Dermis microvascular lymphatic vessel endothelial cell (primary cell): ENCODE measurements at places on chromosomes 13 and 19. TPM values are rescaled to one million over a fixed set of nuclear protein-coding genes. Genes with fewer than 3 reads are reported as not detected.
A peak's percentile ranks its signal among the peaks of the same experiment; 100 is the strongest.

ZNF112 gene
- total RNA-seq, result 4.7 and 5.6 TPM in 2 replicates

SIGLECL1 gene
- not detected in 2 replicates for total RNA-seq

AKAP8L gene
- 33.0 and 41.5 TPM in 2 replicates for total RNA-seq

DNA sequence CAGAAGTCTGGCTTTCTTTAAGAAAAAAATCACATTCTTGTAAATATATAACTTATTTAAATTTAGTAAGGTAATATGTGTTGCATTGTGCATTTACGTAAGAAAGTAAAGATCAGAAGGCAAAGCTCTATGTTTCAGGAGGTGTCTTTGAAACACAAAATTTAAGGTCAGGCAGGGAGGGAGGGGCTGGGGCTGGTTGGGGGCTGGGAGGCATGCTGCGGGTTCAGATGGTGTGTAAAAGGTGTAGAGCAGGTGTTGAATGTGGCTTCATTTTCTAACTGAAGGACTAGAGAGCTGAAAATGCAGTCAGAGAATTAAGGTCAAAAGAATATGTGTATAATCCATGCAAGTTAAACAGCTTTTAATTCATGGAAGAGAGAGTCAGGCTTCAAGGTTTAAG is 14.3 kb downstream of the FAM216B start:
- no peak for DNase-seq

GRCh38 chr13:108996430-108996829 is 367.0 kb downstream of the MYO16 start:
- DNase-seq, result no peak

DNA sequence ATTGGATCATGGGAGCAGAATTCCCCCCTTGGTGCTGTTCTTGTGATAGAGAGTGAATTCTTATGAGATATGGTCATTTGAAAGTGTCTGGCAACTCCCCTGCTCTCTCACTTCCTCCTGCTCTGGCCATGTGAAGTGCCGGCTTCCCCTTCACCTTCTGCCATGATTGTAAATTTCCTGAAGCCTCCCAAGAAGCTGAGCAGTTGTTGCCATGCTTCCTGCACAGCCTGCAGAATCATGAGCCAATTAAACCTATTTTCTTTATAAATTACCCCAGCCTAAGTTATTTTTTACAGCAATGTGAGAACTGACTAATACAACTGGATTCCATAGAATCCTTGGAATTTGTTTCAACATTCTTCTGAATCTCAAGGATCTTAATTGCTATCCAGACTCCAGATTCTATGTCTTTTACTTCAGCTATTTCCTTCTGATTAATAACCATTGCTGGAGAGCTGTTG is 328.1 kb downstream of the SLITRK5 start:
- no peak for DNase-seq

DNA sequence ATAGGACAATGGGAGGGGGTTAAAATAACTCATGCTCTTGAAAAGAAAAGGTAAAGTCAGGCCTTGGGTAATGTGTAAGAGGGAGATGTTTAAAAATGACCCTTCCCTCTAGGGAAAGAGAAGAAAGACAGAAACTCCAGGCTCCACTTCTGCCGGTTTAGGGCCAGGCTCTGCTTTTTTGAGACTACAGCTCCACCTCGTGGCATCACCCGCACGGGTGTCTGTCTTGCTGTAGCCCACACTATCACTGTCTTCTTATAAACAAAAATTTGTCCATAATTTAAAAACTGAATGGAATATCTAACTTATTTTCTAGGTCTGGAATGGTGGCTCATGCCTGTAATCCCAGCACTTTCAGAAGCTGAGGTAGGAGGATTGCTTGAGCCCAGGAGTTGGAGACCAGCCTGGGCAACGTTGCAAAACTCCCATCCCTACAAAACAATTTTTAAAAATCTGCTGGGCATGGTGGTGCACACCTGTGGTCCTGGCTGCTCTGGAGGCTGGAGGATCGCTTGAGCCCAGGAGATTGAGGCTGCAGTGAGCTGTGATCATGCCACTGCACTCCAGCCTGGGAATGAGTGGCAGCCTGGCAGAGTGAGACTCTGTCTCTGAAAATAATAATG is 65.1 kb upstream of the GTF3A start:
- DNase-seq, result peak; percentile 57

DNA sequence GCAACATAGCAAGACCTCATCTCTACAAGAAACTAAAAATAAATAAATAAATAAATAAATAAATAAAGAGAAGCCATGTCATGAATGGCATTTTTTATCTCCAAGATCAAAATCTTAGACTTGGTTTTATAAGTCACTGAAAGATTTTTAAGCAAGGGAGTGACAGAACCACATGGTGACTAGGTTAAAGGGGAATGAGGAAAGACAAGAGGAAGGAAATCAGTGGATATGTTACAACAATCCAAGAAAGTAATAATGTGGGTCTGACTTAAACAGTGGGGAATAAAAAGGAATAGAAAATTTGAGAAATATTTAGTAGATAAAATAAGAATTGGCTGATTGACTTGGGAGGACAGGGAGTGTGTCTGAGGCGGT is 18.8 kb upstream of the MED4 start:
- no peak for DNase-seq

- DNase-seq, result no peak
These were observed 8.9 kb upstream of the TRPC4 start for GRCh38 chr13:37878496-37878895.

- no peak for DNase-seq
These were observed 106.1 kb downstream of the DHRS12 start for GRCh38 chr13:51697855-51698254.

- DNase-seq, result no peak
These were observed 88.4 kb downstream of the NALCN start for GRCh38 chr13:101327871-101328270.

DNA sequence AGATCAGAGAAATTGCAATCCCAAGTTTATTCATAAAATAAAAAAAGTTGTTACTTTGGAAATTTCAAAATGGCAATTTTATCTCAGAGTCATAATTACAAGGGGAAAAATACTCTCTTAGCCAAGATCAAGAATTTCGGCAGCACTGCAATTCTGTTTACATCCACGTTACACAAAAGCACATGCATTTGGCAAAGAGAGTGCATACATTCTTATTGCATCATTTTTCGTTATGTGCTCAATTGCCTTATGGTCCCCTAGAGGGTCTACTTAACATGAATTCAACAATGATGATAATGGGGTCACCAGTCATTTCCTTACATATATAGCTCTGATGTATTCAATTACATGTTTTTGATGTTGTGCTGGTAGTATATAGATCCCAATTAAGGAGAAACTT is 498.0 kb downstream of the DIAPH3 start:
- DNase-seq, result no peak

- DNase-seq, result no peak
These were observed 296.1 kb downstream of the PCDH9 start for GRCh38 chr13:66933994-66934393.

GRCh38 chr13:51589793-51590192 is 5.5 kb downstream of the WDFY2 start:
- DNase-seq, result no peak

- DNase-seq, result peak; percentile 12
These were observed 2.0 kb downstream of the OLFM2 start for GRCh38 chr19:9934132-9934950.
